ENCODE measurements at places on chromosomes 1 and 21.

DNA sequence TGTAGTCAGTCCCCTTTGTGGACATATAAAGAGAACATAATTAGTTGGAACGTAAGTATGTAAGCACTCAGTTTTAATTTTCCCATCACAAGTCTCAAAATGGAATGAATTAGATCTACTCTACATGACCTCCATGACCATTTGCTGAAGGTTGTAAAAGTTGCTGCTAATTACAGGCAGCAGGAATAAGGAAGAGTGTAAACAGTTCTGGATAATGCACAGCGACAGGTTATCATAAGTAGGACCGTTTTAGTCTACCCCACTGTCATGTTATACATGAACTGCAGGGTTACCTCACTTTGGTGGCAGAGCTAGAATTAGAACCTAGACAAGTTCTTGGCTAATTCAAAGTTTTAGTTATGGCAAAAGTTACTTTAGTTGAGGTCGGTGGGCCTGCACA, 21.7 kb downstream of the YTHDF2 start:
- DNase-seq, result no peak

DNA sequence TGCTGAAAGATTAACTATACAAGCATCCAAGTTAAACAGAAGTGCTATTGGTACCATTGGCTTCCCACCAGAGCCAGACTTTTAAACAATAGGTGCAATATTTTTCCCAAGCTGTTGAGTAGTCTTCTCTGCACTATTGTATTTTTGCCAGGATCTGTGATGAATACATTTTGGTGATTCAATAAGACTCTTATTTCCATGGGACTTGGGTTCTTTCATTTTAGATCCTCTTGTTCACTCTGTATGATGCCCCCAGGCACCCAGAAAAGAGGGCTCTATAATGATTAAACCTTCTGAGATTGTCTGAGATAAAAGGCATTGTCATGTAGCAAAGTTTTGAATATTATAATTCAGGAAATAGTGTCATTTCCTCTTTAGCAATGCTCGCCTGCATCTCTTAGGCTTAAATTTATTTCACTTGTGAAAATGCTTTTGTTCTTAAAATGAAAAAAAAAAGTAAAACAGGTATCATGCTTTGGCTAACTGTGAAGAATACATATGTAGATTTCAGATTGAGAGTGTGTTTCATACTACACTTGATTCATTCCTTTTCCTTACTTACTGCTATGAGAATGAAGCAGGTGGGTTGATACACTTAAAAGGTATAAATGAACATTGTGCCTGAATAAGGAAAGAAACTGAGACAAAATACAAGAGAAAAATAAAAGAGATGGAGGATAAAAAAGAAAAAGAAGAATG, 275.0 kb downstream of the HMCN1 start:
- no peak for DNase-seq

DNA sequence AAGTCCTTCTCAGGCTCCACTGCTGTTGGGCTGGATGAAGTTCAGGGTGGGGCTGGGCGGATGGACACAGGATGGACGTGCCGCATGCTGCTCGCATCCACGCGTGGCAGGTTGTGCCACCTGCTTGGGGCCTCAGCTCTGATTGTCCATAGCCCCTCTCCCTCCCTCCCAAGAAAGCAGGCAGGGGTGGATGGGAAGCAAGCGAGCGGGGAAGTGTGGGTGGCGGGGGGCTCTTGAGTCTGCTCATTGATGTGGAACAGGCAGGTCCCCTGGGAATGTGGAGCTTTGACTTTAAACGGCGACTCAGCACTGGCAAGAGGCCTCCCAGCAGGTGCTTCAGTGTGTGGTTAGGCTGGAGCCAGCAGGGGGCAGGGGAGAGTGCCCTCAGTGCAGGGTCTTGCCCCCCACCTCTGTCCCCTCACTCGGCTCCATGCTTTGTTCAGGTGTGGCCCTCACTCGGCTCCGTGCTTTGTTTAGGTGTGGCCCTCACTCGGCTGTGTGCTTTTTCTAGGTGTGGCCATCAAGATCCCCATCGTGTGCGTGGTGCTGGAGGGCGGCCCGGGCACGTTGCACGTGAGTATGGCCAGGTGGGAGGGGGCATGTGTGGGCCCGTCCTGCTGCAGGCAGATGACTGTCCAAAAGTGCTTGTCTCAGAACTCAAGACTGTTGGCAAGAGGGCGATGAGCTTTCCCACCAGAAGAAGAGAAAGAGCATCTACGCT, 23.9 kb downstream of the TRPM2 start:
- DNase-seq, result no peak

DNA sequence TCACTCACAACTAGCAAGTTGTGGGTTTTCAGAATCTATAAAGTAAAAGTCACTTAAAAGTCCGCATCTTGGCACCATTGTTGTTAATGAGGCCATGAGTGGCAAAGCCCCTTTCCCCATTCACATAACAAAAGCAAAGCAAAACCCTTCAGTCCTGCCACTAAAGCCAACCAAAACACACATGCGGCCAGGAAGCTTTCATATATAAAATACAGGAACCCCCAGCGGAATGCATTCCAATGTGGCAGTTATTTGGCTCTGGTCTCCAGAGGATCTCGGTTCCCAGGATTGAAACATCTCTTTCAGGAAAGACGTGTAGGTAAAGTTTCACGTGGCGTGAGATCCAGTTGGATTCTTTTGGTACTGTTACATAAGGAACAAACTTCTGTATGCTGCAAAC, 2.5 kb upstream of the LBR start:
- DNase-seq, result no peak
